Activated CD4-positive, alpha-beta T cell treated with anti-CD3 and anti-CD28 coated beads for 48 hours (primary cell): ENCODE measurements at places on chromosomes 4 and X.

GRCh38 chrX:68413254-68413653, 20.0 kb downstream of the OPHN1 start:
- no peak for DNase-seq

- DNase-seq = no peak
Observed at GRCh38 chrX:6660567-6661264, 125.8 kb upstream of the VCX3A start.

DNA sequence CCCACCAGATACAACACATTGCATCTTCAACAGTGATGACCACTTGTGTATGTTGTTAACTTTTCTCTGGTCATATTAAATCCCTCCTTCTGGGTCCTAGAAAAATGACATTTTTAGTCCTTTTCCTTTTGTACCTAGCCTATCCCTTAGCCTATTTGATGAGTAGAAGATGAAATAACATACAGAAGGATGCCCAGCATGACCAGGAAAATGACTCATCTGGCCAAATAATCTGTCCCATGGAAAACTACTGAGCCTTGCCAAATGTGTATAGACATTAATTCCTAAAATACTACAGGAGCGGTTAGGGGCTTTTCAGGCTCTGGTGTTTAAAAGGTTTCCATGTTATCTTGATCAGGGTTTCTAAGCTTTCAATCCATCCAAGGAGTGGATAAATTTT, 129.0 kb upstream of the KCNIP4 start:
- DNase-seq = no peak

DNA sequence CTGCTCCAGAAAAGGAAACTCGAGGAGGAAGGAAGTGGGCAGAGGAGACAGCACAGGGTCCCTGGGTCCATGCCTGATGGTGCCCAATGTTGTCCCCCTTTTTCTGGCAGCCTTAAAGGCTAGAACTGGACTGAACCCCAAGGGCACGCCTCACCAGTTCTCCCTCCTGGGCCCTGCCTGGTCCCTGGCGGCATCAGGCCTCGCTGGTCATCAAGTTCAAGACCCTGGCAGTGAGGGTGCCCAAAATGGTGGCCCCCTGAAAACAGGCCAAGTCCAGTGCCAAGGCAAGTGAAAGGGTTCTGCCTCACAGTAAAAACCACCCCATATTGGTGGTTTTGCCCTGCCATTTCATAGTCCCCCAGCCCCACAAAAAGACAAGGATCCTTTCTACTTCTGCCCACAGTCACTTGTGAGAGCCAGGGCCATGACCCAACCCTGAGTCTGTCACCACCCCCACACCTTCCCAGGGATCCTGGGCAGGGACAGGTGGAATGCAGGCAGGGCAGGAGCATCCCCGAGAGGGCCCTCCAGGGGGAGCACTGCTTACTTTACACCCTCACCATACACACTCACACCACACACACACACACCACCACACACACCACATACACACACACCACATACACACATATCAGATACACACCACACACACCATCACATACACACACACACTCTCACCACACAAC, 107.6 kb downstream of the DCTD start:
- peak; percentile 49 for DNase-seq
